Stimulated activated CD8-positive, alpha-beta memory T cell treated with anti-CD3 and anti-CD28 coated beads, Interleukin-2, amount 100 ng/mL, for 48 hours (primary cell): ENCODE measurements at places on chromosomes 2 and 18.

- no peak for DNase-seq
Observed at GRCh38 chr2:98091738-98092137, 4.8 kb downstream of the VWA3B start.

GRCh38 chr2:42881732-42882131 lies 89.3 kb upstream of the HAAO start:
- DNase-seq: no peak

DNA sequence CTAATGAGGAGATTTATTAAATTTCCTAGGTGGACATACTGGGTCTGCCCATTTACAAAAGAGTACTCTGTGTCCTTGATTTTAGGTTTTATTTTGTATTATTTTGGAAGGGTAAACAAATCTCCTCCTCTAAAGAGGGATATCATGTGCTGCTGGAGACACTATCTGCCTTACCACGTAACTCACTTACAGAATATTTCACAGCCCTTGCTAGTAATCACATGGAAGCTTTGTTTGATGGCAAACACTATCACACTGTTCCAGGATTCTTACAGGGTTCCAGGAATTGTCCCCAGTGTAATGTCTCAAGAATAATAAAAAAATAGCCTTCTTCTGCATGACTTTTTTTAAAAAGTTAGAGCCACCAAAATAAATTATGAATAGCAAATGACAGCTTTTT lies 29.2 kb upstream of the ACVR1C start:
- DNase-seq: no peak

DNA sequence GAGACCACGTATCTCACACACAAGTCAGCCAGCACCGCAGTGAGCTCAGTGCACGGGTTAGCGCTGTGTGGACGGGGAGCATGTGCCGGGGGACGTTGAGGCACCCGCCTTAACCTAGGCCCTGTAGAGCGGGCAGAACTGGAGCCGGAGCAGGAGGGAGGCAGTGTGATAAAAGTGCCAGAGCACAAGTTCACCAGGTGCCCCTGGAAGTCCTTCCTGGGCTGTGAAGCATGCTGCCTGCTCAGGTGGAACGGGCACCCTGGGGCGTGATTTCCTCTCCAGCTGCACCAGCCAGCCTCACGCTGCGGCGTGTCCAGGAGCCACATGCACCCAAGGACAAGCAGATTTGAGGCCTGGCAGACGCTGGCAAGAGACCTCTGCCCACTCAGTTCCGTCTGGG lies 50.3 kb downstream of the ITGB1BP1 start:
- DNase-seq: no peak

- DNase-seq: no peak
Observed at GRCh38 chr18:61703508-61703907, 189.3 kb downstream of the RNF152 start.

DNA sequence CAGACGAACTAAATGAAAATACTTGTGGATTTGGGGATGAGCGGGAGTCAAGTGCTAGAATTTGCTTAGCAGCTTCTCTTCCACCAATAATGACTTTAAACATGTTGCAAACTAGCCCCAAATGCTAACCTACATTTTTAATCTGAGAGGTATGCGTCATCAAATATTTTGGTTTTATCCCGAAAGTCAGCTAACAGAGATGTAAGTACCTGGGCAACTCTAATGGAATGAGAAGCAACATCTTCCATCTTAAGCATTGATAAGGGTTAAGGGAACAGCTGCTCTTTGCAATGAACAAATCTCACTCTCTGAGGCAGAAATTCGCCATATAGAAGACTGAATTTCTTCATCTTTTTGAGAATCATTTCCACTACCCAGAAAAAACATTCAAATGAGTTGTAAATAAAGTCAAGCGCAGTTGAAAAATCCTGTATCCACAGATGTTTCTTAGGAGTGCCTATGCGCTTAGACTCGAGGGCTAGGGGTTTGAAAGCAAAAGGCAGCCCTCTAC lies 926 bp upstream of the YPEL5 start:
- no peak for DNase-seq

GRCh38 chr2:165874445-165875039 lies 79.0 kb downstream of the TTC21B start:
- DNase-seq: no peak

DNA sequence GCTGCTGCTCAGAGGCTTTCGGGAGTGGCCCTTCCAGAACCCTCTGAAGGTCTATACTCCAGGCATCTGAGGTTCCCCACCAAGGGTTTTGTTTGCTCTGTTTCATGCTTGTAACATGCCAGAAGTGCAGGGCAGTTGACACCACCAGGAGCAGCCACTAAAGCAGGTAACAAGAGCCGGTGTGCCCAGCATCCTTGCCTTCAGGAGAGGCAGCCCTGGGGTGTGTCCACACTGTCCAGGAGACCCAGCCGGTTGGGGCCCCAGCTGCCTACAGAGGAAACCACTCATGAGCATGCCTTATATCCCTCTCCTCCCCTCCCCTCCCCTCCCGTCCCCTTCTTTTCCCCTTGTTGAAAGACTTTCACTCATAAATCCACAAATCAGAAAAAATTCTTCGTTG lies 93.1 kb downstream of the CD8B2 start:
- DNase-seq: no peak

- no peak for DNase-seq
Observed at GRCh38 chr18:80241919-80242777, 5.2 kb downstream of the PARD6G start.

DNA sequence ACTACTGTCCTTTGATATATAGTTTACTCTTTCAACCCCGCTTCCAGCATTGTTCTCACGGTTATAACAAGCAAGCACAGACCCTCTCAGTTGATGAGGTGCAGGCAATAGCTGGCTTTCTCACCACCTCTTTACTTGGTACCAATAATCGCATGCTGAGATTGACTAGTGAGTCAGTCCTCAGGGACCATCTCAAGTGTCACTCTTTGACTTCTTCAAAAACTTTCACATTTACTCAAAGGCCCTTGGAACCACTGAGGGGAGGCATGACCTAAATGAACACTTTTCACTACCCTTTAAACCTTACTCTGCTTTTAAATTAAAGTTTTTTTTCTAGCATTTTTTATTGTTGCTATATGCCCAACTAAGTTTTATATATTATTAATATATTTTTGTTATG lies 101.8 kb downstream of the DAW1 start:
- DNase-seq: no peak

GRCh38 chr2:160828076-160828475 lies 332.2 kb upstream of the TANK start:
- DNase-seq: no peak

DNA sequence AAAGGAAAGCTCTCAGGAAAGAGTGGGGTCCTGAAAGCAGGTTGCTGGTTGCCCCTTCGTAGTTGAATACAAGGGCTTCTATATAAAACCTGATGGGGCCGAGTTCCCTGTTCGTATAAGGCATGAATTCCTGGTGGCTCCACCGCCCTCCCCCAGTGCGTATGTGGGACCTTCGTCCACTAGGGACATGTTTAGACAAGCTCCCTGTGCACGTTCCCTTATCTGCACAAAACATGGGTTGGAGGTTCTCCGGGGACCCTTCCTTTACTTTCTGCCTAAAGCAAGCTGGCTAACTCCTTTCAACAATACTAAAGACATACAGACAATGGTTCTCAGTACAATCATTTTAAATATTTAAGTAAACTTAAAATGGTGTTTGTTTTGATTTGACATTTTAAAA lies 8.0 kb downstream of the CLUL1 start:
- no peak for DNase-seq

DNA sequence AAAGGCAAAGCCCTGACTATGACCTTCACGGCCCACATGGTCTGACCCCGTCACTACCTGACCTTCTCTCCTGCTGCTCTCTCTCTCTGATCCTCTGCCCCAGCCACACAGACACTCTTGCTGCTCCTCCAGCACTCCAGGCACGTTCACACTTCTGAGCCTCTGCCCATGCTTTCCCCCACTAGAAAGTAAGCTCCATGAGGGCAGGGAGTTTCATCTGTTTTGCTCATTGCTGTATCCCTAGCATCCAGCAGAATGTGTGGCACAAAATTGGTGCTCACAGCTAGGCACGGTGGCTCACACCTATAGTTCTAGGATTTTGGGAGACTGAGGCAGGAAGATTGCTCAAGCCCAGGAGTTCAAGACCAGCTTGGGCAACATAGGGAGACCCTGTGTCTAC lies 52.5 kb upstream of the STPG4 start:
- DNase-seq: no peak

GRCh38 chr2:235005023-235005422 lies 53.2 kb downstream of the SH3BP4 start:
- DNase-seq: no peak

DNA sequence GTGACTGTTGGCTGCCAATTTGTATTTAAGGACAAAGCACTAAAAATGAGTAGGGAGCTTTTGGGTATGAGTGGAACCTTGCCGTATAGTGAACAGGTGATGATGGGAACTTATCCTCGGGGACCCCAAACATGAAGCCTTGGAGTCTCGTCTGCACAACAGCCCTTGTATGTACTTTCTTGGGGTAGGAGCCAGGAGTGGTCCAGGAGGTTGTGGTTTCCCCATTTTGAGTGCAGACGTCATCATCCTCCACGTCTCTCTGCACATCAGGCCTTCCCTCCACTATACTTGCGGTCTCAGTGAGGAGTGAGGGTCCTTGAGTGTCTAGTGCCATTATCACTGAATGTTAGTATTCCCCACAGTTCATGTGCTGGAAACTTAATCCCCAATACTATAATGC lies 101.5 kb upstream of the HS6ST1 start:
- DNase-seq: no peak

GRCh38 chr2:114450639-114451038 lies 8.2 kb downstream of the DPP10 start:
- no peak for DNase-seq

- DNase-seq: no peak
Observed at GRCh38 chr18:1383465-1383864, 478.8 kb downstream of the ADCYAP1 start.

- no peak for DNase-seq
Observed at GRCh38 chr2:95391641-95392310, 10.7 kb upstream of the FAHD2A start.

DNA sequence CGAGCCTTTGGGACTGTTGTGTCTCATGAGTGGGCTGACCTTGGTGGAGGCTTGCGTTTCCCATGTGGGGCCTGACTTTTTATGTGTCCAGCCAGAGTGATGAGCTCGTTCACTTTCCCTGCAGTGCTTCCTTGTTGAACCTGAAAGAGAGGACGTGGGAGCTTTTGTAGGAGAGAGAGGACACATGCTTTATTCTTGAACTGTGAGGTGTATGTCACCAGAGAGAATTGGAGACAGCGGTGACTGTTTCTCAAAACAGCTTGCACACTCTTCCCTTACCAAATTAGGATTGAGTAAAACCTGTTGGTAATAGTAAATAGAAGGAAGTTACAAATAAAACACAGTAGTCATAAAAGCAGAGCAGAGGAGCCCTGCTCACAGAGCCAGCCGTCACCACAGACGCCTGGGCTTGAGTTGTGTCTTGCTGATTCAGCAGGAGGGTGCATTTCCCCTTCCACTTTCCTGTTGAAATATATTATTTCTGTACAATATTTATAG lies 60.7 kb downstream of the INPP4A start:
- no peak for DNase-seq

GRCh38 chr2:230106771-230107170 lies 38.0 kb upstream of the SLC16A14 start:
- DNase-seq: no peak

DNA sequence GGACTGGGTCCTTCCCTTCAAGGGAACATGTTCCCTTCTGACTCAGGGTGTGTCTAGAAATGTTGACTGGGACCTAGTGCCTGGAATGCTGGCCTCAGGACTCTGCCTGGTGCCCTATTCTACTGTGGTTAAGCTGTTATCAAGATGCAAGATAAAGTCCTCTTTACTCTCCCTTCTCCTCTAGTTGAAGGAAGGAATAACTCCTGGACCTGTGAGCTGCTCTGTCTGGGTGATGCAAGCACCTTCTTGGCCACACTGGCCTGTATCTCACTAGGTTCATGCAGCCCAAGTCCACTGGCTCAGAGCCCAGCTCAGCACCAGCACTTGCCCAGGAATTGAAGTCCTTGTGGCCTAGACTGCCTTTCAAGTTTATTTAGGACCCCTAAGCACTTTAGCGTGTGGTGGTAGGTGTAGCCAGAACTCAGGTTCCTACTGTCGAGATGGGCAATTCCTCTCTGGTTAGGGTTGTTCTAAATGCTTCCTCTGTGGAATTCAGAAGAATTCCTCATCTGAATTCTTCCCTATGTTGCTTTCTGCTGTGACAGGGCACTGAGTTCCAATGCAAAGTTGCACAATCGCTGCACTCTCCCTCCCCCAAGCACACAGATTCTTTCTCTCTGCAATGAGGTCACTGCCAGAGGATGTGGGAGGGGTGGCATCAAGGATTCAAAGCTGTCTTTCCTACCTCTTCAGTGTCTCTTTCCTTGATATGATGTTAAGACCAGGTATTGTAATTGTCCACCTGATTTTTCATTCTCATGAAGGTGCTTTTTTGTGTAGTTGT lies 54.7 kb downstream of the VWC2L start:
- no peak for DNase-seq

GRCh38 chr2:85785871-85786270 lies 32.1 kb downstream of the ATOH8 start:
- DNase-seq: no peak

DNA sequence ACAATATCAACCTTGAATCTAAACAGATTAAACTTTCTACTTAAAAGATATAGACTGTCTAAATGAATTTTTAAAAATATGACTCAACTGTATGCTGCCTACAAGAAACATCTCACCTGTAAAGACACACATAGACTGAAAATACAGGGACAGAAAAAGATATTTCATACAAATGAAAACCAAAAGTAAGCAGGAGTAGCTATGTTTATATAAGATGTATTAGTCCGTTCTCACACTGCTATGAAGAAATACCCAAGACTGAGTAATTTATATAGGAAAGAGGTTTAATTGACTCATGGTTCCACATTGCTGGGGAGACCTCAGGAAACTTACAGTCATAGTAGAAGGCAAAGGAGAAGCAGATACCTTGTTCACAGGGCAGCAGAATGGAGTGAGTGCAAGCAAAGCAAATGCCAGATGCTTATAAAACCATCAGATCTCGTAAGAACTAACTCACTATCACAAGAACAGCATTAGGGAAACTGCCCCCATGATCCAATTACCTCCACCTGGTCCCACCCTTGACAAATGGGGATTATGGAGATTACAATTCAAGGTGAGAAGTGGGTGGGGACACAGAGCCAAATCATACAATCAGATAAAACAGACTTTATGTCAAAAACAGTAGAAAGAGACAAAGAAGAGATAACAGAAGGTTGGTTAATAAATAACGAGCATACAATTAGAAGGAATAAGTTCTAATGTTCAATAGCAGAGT lies 214.4 kb upstream of the SLC39A10 start:
- DNase-seq: no peak

GRCh38 chr2:113274432-113274831 lies 4.3 kb downstream of the PAX8 start:
- DNase-seq: no peak
